ENCODE measurements at places on chromosomes 11 and 22. TPM values are rescaled to one million over a fixed set of nuclear protein-coding genes. Genes with fewer than 3 reads are reported as not detected.

- DNase-seq: no peak
Measured at GRCh38 chr11:112637876-112638275, 323.3 kb upstream of the NCAM1 start.

- DNase-seq: no peak
Measured at GRCh38 chr11:36086366-36086765, 142.5 kb downstream of the LDLRAD3 start.

GRCh38 chr11:102220728-102221467 lies 96.4 kb upstream of the BIRC3 start:
- no peak for DNase-seq

DNA sequence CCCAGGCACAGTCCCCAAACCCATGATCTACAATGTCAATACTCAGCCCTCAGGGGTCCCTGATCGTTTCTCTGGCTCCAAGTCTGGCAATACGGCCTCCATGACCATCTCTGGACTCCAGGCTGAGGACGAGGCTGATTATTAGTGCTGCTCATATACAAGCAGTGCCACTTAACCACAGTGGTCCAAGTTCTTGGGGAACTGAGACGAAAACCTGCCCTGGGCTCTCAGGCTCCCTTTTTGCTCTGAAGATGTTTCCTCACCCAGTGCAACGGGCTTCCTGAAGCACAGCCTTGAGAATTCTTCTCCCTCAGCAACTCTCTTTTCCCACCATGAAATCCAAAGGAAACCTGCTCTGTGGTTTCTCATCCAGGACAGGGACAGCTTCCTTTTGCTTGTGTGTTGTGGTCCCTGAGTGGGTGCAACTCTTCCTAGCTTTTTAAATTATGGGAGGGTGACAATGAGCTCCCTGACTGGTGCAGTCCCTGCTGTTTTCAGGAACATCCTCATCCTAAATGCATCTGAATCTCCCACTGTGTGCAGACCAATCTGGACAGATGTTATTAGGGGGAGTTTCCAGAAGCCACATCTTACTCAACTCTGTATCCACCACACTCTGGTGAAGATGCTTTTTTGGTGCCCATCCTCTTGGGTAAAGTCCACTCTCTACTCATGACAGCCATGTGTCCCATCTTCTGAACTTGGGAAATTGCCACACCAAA lies 30.6 kb upstream of the IGLL5 start:
- no peak for DNase-seq

DNA sequence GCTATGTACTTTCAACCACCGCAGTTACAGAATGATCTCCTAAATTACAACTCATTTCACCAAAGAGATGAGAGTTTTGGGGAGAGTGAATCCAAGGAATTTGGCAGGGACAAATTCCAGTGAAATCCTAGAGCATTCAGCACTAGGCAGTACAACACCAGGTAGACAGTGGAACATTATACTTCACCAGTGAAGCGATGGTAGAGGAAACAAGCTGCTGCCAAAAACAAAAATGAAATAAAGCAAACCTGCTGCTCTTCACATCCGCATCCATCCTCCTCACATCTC lies 16.9 kb downstream of the SMCO4 start:
- no peak for DNase-seq

GRCh38 chr22:43303751-43304150 lies 39.4 kb downstream of the SCUBE1 start:
- no peak for DNase-seq

GRCh38 chr22:19965771-19966709 lies 24.4 kb upstream of the TXNRD2 start:
- DNase-seq: no peak

DNA sequence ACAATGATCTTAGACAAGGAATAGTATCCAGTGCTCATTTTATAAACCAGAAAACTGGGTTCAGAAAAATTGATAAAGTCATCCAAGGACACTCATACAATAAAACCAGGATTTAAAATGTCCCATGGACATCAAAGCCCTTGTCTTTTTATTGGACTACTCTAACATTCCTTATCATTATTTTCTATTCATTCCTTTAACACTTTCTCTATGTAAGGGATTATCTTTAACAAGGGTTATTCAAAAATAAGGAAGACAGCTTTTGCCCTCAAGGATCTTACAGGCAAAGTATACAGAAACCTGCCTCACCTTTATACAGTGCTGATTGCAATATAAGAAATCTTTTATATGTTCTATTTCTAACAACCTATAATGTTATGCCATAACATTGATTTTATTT lies 790.8 kb downstream of the DLG2 start:
- DNase-seq: no peak

- DNase-seq: no peak
Measured at GRCh38 chr11:119696378-119697222, 32.4 kb downstream of the NECTIN1 start.

- no peak for DNase-seq
Measured at GRCh38 chr11:10147195-10147594, 146.8 kb downstream of the SBF2 start.

- no peak for DNase-seq
Measured at GRCh38 chr22:49330421-49331222, 497.1 kb downstream of the BRD1 start.

- DNase-seq: no peak
Measured at GRCh38 chr11:105738986-105739795, 129.3 kb downstream of the GRIA4 start.

DNA sequence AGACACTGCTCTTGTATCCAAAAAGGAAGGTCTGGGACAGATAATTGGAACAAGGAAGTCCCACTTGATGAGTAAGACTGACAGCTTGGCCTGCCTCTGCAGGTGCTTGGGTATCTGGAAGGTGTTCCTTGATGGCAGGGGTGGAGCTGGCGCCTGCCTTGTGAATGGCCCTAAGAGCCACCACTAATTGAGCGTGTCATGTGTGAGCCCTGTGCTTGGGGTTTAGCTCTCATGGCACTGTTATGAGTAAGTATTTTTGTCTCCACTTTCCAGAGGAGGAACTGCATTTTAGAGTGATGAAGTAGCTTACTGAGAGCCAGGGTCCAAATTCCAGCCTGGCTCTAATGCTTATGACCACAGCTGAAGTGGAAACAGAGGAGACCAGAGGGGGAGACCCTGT lies 71.2 kb upstream of the NECTIN1 start:
- DNase-seq: no peak

DNA sequence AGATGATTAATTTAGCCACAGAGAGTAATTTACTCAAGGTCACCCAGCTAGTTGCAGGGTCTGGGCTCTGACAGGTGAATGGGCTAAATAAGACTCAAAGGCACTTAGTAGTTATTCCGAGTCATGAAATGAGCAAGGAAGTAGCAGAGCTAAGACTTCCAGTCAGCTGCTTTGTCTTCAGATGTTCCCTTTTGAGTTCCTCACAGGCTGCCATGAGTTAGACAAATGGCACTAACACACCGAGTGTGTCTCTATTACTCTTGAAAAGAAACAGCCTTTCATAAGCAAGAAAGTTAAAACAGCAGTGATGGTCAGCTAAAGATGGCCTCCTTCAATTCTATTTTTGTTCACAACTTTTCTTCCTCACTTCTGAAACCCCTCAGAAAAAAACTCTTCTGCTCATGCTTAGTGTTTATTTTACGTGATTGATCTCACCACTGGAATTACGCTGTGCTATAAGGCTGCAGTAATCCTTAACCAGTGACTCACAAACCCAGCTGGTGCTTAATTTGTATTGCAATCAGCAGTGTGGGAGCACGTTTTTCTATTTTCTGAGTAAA lies 389.1 kb downstream of the AASDHPPT start:
- DNase-seq: peak; percentile 11

DNA sequence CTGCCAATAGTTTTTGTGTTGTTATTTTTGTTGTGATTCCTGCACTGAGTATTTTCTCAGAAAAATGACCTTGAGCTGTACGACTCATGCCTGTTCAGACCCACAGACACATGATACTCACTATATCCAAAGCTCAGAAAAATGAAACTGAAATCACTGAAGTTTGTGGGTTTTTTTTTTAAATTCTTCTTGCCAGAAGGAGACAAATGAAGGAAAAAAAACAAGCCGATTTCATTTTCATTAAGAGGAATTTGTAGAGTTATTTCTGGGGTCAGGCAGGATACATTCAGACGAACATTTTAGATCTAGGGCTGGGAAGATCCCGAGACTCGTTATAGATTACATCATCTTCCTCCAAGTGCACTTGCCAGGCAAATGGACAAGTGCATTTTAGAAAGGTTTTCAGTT lies 60.4 kb downstream of the BMAL1 start:
- DNase-seq: no peak

DNA sequence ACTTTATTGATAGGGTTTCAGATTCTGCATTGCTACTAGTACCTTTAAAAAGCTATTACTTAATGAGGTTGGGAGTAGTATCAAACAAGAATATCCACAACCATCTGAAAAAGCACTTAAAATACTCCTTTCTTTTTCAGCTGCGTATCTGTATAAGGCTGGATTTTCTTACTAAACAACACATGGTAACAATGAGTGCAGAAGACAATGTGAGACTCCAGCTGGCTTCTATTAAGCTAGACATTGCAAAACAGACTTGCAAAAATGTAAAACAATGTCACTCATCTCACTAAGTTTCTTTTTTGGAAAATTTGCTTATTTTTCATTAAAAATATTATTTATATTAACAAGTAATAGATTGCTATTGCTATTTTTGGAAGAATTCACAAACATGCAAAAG lies 132.6 kb downstream of the WNT11 start:
- no peak for DNase-seq

DNA sequence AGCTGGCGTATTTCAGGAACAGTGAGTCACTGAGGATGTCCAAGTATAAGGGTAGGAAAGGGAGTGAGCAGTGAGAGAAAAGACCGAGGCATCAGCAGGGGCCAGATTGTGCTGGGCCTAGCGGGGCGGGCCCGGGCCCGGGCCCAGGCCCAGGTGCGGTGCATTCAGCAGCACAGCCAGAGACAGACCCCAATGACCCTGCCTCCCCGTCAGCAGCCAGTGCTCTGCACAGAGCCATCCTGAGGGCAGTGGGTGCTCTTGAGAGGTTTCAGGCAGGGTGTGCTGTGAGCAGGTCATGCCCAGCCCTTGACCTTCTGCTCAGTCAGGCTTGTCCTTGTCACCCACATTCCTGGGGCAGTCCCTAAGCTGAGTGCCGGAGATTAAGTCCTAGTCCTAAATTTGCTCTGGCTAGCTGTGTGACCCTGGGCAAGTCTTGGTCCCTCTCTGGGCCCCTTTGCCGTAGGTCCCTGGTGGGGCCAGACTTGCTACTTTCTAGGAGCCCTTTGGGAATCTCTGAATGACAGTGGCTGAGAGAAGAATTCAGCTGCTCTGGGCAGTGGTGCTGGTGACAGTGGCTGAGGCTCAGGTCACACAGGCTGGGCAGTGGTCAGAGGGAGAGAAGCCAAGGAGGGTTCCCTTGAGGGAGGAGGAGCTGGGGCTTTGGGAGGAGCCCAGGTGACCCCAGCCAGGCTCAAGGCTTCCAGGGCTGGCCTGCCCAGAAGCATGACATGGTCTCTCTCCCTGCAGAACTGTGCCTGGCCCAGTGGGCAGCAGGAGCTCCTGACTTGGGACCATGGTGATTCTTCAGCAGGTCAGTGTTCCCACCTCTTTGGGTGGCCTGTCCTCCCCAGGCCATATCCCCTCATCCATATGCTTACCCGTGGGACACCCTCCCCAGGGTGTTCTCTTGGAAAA lies 2.1 kb downstream of the MYO7A start:
- no peak for DNase-seq

DNA sequence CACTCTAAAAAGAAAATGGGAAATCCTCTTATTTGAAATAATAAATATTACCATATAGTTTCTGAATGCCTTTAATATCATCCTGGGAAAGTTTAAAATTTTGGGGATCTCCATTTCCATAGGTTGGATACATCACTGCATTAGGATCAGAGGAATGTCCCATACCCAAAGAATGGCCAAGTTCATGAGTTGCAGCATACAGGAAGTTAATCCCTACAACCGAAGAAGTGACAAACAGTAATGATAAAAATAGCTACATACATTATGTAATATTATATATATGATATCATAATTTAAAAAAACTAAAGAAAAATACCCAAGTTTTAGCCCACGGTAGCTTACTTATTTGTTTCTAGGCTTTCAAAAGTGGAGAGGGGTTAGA lies 7.4 kb downstream of the MMP7 start:
- no peak for DNase-seq

DNA sequence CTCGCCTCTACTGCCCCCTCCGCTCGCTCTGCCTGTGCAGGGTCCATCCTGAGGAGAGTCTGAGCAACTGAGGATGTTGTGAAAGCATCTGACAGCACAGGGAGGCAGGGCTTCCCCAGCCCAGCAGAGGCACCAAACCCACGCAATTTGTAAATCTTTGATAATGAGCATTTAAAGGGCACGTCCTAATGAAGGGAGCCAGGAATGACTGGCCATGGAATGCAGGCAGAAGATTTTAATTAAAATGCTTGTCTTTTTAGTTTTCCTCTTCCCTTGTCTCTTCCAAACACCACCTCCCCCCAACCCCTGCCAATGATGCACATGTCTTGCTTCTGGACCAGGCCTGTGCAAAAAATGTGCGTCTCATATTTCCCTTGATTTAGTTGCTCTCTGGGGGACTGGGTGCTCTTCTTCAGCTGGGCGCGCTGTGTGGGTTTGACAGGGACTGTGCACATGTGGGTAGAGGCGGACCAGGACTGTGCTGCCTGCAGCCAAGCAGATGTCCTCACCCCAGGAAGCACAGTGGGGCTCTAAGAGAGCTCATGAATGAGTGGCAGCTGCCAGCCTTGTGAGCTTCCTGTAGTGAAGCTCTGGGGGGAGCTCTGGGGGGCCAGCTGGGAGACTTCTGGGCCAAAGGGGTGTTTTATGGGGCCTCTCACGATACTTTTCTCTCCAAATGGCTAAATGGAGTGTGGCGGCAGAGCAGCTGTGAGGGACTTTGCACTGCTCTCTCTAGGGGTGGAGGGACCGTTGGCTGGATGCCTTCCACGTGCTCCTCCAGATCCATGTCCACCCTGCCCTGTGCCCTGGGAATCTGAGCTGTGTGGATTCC lies 273.5 kb downstream of the ST3GAL4 start:
- no peak for DNase-seq

DNA sequence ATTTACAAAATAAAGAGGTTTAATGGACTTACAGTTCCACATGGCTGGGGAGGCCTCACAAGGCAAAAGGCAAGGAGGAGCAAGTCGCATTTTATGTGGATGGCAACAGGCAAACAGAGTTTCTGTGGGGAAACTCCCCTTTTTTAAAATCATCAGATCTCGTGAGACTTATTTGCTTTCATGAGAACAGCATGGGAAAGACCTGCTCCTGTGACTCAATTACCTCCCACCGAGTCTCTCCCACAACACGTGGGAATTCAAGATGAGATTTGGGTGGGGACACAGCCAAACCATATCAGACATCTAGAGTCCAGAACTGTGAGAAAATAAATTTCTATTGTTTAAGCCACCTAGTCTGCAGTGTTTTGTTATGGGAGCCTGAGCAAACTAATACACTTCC lies 80.8 kb downstream of the ME3 start:
- DNase-seq: no peak

- DNase-seq: no peak
Measured at GRCh38 chr22:47269516-47270088, 507.2 kb downstream of the TBC1D22A start.

OR51B5 gene
- 0.64 TPM for total RNA-seq

OR8D2 gene
- total RNA-seq: not detected

TMEM45B gene
- not detected for total RNA-seq

DENND5A gene
- 58.5 TPM for total RNA-seq

FAT3 gene
- not detected for total RNA-seq

CCDC157 gene
- 1.0 TPM for total RNA-seq

GAB4 gene
- not detected for total RNA-seq

CNGA4 gene
- total RNA-seq: not detected

Data from MG63 (cell line).